ENCODE measurements at places on chromosomes 7 and 10.

DNA sequence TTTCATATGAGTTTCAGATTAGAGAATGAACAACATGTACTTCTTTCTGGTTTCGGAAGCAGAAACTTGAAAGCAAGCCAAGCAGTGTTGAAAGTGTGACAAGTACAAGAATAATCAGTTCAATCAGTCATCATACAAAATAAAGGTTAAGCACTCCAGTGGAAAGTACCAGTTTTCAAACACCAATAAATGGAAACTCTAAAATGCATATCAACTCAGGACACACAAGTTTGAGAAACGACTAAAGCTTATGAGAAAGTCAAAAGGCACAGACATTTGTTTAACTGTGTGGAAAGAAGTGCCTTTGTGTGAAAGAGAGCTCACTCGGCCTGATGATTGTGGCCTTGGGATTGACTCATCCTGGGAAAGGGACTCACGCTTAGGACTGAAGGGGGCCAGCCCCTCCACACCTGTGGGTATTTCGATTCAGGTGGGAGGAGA, 60.6 kb upstream of the AKR1C1 start:
- DNase-seq: no peak

- DNase-seq: no peak
Observed at GRCh38 chr10:24208661-24209431, at the start of gene KIAA1217. Gene KIAA1217 (plus strand): TSS chr10:24209138. CDS start chr10:24209194, 56 bp downstream.

GRCh38 chr7:20466543-20467021, 135.9 kb downstream of the ITGB8 start:
- no peak for DNase-seq

GRCh38 chr7:149285603-149286002, 23.6 kb downstream of the ZNF783 start:
- DNase-seq: no peak

GRCh38 chr7:80225361-80225760, 90.7 kb downstream of the GNAI1 start:
- no peak for DNase-seq

DNA sequence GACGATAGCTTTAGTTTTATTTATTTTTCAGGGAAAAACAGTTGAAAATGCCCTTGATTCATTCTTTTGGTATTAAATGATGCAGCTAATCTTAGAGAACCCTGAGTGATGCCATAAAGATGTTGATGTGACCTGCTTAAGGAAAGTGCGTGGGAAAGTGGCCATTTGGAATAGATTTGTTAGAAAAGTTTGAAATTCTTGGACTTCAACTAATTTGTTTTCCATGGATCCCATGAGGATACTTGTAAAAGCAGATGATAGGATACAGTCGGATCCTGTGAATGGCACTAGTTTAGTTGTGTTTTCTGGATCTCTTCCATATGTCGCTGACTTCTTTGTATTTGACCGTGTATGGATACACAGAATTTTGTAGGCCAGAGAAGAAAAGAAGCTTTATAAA, 69.0 kb downstream of the SEPTIN7 start:
- DNase-seq: no peak

- DNase-seq: no peak
Observed at GRCh38 chr7:69095649-69096048, 502.6 kb upstream of the AUTS2 start.

- DNase-seq: no peak
Observed at GRCh38 chr10:86535132-86535882, 13.7 kb upstream of the WAPL start.

DNA sequence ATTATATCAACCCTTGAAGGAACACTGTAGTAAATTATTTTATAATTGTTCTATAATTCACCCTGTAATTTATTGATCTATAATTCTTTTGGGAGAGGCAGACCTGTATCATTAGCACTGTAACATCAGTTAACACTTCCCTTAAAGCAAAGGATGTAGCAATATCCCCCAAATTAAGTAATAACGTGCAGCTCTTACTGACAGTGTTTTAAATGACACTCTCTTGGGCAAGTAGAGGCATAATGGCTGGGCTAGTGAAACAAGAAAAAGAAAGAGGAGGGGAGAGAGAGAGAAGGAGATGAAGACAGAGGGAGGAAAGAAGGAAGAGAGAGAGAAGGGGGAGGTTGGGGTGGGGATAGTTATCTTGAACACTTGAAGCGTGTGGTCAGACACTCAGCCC, 161.0 kb upstream of the RNF32 start:
- no peak for DNase-seq

GRCh38 chr7:120164-120991, 72.0 kb upstream of the FAM20C start:
- no peak for DNase-seq

DNA sequence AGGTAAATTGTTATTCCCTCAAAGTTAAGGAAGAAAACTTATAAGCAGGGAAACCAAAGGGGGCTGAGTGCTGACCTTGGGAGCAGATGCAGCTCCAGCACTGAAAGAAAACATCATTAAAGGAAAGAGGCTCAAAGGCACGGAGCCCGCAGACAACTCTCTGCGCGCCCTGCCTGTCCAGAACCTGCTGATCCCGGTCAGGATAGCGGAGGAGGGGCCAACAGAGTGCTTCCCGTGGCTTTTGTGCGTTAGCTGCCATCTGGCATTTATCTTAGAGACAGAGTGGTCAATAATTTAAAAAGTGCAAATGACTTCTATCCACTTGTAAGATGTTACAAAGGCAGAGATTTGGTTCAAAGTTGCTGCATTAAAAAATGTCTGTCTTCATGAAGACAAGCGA, 162.1 kb downstream of the FANK1 start:
- no peak for DNase-seq

GRCh38 chr7:117127585-117128168, 174.4 kb downstream of the ST7 start:
- no peak for DNase-seq

- DNase-seq: no peak
Observed at GRCh38 chr10:91587710-91588638, 44.9 kb downstream of the PPP1R3C start.

- DNase-seq: no peak
Observed at GRCh38 chr10:69712342-69712741, 82.3 kb downstream of the FAM241B start.

DNA sequence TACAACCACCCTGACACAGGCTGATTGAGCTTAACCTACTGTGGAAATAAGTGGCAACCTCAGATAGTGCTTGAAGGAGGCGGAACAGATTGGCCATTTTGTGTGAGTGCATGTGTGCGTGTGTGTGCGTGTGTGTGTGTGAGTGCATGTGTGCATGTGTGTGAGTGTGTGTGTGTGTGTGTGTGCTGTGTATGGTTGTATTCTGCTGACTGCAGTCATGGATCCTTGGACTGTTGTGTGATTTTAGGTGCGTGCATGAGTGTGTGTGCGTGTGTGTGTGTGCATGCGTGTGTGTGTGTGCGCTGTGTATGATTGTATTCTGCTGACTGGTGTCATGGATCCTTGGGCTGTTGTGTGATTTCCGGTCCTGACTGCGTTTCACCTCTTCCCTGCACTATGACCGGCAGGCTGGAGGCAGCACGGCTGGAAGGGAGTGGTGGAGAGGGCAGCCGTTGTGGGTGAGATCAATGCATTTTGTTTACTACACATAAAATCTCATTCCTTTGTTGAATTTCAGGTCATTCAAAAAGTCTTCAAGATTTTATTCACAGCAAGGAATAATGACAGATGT, 6.3 kb downstream of the IQCE start:
- DNase-seq: no peak

DNA sequence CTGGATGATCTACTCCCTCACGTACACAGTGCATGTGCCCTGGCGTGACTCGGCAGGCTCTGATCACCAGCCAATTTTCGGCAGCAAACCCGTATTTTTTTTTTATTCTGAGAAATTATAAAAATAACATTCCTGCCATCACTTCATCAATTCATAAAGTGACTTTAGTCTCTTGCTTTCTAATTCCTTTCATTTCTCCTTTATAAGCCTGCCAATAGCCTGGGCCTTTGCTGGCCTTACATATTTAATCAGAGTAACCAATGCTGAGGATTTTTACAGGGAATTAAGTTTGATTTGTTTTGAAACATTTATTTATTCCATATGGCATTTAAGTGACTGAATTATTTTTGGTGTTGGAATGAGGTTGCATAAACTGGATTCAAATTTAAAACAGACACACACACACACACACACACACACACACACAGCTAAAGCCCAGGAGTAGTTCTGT, 140.8 kb downstream of the ETV1 start:
- no peak for DNase-seq

- DNase-seq: no peak
Observed at GRCh38 chr7:35331730-35332678, 78.1 kb upstream of the TBX20 start.

GRCh38 chr7:79272066-79272669, 181.3 kb downstream of the MAGI2 start:
- DNase-seq: no peak

GRCh38 chr7:11430841-11431240, 401.2 kb downstream of the THSD7A start:
- DNase-seq: no peak

DNA sequence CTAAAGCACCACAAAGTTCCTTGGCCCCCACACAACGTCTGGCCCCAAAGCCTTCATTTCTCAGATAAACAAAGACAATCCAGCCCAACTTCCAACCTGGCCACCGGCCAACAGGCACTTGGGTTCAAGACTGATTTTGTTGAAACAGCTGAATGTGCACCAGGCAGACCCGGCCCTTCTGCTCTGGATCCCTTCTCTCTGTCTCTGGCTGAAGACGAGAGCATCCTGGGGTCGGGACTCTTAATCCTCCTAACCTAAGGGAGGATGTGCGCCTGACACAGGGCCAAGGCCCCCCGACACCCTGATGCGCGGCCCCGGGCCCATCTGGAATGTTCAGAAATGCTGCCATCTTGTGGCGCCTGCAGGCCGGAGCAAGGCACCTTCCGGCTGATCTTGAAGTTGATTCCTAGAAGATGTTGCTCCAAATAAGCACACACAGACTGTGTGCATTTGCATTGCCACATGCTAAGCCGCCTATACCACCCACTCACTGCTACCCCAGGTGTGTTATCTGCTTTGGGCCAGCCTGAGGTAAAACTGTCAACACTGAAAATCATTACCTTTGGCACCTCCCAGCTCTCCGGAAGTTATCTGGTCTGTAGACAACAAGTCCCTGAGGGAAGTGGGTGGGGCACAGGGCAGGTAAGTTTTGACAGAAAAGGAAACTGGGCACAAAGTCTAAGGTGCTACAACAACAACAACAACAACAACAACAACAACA, 98.4 kb upstream of the HABP2 start:
- no peak for DNase-seq

DNA sequence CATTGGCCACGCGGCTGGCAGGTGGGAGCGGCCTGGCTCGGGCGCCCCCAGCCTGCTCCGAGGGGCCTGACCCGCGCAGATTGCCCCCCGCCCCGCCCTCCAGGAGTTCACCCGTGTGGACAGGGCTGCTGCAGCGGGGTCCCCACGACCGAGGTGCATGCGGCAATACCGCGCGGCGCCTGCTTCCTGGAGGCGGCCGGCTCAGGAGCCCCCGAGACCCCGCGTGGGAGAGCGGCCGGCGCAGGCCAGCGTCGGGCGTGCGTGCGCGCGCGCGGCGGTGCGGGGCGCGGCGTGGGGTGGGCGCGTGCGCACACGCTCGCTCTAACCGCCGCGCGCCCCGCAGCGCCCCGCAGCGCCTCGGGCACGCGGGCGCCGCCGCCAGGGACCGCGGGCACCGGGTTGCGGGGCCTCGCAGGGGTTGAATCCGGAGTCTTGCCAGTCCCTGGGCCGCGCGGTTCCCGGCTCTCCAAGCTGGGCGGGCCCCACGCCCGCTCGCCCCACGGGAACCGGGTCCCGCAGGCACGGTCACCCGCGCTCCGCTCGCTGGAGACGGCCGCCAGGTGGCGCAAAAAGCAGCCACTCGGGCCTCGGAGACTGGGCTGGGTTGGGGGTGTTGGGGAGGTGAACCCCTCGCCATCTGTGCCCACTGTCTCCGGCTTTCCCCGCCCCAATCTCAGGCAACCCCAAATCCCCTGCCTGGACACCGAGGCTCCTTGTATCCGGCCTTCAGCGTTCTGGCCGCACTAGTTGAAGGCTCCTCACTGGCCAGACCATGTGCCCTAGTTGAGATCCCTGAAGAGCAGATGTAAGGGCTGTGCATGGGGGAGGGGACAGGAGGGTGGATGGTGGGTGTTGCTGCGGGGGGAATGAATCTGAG, 1.3 kb upstream of the ACHE start:
- DNase-seq: peak; percentile 46

- DNase-seq: no peak
Observed at GRCh38 chr7:18437101-18437500, 58.4 kb upstream of the HDAC9 start.

DNA sequence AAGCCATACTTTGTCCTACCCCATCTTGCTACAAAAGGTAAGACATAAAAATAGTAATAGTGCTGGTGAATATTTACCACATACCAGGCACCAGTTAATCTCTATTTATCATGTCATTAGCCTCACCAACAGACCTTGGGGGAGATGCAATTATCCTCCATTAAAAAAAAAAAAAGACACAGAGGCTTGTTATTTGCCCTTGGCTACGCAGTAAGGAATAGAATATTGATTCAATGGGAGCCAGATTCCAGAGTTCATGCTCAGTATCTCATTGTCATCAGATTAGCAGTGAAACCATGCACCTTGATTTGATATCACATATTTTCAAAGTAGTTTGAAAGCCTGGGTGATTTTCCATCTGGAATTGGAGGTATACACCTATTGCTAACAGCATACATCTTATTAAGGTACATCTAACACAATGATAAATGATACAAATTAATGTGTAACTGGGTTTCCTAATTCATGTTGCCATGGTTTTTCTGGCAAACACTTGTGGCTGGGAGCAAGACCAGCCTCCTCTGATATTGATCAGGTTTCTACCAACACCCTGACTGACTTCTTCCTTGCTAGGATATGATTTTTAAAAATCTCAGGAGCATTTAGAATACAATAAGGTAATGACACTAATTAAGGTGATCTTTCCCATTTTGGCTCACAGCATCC, 67.1 kb upstream of the PRR15 start:
- no peak for DNase-seq

- DNase-seq: peak; percentile 90
Observed at GRCh38 chr10:86521678-86522509, at the start of gene WAPL. Gene WAPL (minus strand): TSS chr10:86521792. CDS start chr10:86518069, 3,723 bp downstream.

- no peak for DNase-seq
Observed at GRCh38 chr10:68053553-68053952, 21.5 kb downstream of the HERC4 start.

DNA sequence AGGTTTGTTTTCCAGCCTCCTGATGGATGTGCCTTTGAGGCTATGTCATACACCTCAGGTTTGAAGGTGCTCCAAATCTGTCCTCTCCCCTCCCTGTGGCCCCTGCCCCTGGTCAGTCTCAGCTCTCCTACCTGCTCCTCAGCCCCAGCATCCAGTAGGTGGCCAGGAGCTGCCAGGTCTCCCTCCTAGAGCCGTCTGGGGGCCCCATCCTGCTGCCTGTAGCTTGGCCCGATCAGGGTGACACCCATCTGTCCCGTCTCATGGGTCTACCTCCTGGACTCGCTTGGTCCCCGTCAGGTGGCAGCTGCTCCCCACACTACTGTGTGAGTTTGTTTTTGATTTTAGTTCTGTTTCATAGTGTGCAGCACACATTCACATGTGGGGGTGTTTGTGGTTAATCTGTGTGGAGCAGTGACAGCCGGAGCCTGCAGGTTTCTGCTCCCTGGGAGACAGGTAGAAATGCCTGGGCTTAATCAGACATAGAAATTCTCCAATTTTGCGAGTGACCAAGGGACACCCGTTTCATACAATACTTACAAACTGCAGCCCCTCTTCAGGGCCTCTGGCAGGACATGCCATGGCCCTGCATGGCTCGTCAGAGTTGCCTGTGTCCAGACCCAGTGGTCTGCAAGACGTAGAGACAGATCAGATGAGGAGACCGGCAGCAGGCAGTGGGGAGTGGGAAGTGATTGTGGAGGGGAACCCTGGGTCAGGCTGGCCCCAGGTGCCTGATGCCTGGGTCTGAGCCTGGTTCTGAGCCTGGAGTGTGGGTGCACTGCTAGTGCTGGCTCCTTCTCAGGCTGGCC, 17.1 kb downstream of the ADCY1 start:
- DNase-seq: no peak
